NCI-H524 treated with DMSO at 0.1 percent for 48 hours (cell line): ENCODE measurements at places on chromosomes 6 and 20.
A peak's percentile ranks its signal among the peaks of the same experiment; 100 is the strongest.

- DNase-seq = no peak
Measured at GRCh38 chr6:152441902-152442301, 195.3 kb downstream of the SYNE1 start.

- no peak for DNase-seq
Measured at GRCh38 chr6:39941820-39942219, 7.6 kb upstream of the MOCS1 start.

GRCh38 chr20:44146272-44146671, 40.7 kb downstream of the JPH2 start:
- no peak for DNase-seq

GRCh38 chr6:18561037-18561750, 174.0 kb downstream of the RNF144B start:
- DNase-seq = no peak

GRCh38 chr6:38528196-38528965, 111.3 kb downstream of the BTBD9 start:
- DNase-seq = no peak

GRCh38 chr6:129539032-129539431, 170.9 kb downstream of the ARHGAP18 start:
- no peak for DNase-seq

DNA sequence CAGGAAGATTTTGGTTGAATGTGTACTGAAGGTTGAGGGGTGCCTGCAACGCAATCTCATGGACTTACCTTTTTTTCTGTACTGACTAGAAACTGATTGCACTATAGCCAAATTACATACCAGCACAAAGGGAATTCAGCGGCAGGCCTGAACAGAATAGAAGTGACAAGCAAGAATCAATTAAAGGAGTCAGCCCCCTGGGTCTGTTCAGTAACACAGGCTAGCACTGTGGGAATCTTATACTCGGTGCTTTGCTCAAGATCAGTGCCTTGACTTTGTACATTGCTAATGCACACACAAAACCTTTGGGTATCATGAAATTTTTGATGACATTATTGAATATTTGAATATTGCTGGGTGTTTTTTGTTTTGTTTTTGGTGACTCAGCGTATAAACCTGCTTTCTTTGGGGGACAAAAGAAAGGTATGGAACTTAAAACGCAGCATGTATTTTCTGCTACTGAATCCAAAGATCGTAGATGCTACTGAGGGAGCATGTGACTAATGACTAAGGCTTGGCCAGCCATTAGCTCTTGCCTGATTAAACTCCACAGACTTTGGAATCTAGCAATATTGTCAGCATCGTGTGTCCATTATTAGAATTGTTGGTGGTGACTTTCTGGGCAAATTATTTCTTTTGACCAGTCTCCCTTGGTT, 236.6 kb downstream of the ARID1B start:
- no peak for DNase-seq

DNA sequence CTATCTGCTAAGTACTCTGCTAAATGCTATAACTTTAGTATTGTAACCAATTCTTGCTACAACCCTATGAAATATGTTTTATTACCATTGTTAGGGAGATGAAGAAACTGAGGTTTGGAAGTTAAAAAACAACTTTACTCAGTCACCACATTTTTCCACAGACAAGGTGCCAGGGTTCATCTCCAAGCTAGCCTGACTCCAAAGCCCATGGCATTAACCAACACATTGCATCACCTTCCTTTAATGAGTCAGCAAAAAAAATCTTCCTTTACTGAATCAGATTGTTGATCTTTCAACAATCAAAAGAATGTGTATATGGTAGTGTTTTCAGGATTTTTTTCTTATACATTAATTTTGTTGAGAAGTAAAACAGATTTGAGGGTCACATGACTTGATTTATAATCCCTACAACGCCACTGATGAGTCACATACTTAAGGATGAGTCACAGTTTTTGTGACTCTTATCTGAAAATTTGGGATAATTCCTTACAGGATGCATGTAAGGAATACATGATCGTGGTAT, 41.5 kb downstream of the MAN1A1 start:
- peak; percentile 3 for DNase-seq

- no peak for DNase-seq
Measured at GRCh38 chr20:60306551-60306950, 348.3 kb downstream of the CDH26 start.

GRCh38 chr20:17097603-17098002, 129.2 kb upstream of the PCSK2 start:
- no peak for DNase-seq

- no peak for DNase-seq
Measured at GRCh38 chr20:51484141-51484815, 58.2 kb downstream of the NFATC2 start.

DNA sequence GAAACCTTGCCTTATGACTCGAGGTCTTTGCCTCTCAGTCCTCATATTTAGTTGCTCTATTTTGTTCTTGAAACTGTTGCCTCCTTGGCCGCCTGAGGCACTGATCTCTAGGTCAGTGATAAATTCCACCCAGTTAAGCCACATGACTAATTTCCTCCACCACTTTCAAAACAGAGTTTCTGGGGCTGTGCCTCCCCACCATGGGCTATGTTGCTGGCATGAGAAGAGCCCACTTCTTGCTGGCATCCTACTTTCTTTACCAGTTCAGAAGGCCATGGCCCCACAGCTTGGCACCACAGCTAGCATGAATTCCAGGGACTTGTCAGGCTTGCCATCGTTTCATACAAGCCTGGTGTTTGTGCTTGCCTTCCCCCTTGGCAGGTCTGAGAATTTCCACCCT, 361.4 kb upstream of the JAG1 start:
- DNase-seq = no peak

- DNase-seq = no peak
Measured at GRCh38 chr20:38673725-38674091, 50.6 kb upstream of the SLC32A1 start.

- no peak for DNase-seq
Measured at GRCh38 chr6:14017626-14018475, 93.1 kb downstream of the RNF182 start.

DNA sequence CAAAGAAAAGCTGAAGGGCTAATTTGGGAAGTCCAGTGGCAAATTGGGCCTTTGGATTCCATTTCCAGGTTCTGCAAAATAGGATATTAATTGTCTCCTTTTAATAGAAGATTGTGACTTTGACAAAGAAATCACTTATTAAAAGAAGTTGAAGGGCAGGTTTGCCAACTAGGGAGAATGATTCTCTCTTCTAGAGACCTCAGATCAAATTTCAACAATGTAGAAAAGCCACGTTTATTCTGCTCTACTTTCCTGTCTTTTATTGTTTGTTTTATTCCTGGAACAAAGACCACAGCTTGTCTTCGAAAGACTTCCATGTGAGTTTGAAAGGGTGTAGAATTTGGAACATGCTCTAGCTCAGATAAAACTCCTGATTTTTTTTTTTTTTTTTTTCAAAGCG, 65.5 kb upstream of the PRL start:
- DNase-seq = no peak

DNA sequence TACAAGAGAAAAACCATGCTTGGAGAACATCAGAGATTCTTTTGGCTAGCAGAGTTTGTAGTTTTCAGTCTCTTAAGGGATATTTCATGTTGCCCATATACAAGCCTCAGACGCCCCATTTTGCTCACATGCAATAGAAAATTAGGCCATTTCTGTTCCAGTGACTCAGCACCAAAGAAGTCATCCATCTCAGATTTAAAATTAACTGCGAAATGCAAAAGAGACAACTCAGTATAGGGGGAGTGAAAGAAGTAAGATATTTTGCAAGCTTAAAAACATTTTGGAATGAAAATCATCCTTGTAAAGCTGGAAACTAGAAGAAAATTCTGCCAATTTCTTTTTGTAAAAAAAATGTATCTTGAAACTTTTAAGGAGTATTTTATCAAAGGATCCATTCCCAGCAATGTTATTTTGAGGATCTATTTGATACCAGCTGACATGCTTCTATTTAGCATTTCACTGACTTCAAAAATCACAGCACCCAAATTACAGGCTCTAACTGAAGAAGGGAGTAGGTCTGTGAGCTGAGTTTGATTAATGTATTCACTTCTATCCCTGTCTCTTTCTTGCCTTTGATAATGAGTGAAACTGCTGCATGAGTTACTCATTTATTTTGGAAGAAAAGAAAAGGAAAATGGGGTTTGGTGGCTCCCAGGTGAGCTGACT, 223.7 kb upstream of the SULF2 start:
- no peak for DNase-seq

GRCh38 chr6:4589295-4589694, 186.9 kb upstream of the CDYL start:
- no peak for DNase-seq

DNA sequence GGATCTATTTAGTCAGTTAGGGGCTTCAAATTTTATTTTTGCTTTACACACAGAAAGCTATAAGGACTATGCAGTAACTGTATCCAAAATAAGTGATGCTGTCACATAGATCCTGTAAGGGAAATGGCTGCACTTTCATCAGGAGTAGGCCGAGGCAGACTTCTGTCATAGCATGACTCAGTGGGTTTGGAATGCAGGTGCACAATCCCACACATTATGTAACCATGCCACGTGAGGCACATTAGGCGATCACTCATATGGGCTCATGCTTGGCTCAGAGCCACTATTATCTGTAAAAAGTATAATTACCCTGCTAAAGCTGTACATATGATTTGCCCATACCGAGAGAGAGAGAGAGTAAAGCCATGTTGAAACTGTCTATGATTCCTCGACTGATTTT, 1189.4 kb upstream of the EYS start:
- DNase-seq = no peak

DNA sequence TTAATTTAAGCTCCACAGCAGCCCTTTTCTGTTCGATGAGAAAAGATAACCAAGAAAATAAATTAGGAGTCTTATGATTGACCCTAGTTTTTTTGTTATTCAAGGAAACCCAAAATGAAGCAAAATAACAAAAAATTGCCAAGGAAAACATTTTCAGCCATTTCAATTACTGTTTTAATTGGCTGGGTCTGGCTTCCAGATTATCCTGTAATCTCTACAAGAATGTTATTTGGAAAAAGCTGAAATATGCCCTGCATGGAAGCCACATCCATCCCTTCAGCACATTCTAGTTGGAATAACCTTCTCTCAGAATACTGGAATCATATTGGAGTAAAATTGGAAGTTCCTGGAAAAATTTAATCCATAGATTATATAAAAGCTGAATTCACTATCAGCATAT, 191.1 kb upstream of the CCN2 start:
- no peak for DNase-seq

- DNase-seq = no peak
Measured at GRCh38 chr20:59821201-59821600, 112.2 kb downstream of the SYCP2 start.

GRCh38 chr6:155349956-155350355, 35.7 kb upstream of the TFB1M start:
- DNase-seq = no peak

GRCh38 chr20:17956099-17956685, 12.4 kb downstream of the SNX5 start:
- no peak for DNase-seq

- no peak for DNase-seq
Measured at GRCh38 chr6:52328303-52328662, 33.7 kb upstream of the PAQR8 start.

- no peak for DNase-seq
Measured at GRCh38 chr20:33839591-33839990, 28.4 kb downstream of the CHMP4B start.

- no peak for DNase-seq
Measured at GRCh38 chr20:1671891-1672669, 14.5 kb upstream of the SIRPG start.

DNA sequence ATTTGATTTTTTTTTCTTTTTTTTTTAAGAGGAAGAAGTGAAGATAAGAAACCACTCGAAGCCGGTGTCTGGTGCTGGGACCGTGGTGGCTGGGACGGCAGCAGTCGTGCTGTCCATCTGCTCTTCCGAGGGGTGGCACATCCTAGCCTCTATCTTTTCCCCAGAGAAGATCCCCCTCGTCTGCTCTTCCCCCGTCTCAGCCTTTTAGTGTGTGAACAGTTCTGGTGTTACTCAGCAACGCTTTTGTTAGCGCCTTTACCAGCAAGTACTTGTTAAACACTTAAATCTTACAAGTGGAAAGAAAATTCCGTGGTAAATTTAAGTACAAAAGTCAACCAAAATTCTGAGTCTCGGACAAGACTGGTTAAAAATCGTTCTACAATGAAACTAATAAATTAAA, 90.1 kb downstream of the RSPH3 start:
- DNase-seq = no peak

DNA sequence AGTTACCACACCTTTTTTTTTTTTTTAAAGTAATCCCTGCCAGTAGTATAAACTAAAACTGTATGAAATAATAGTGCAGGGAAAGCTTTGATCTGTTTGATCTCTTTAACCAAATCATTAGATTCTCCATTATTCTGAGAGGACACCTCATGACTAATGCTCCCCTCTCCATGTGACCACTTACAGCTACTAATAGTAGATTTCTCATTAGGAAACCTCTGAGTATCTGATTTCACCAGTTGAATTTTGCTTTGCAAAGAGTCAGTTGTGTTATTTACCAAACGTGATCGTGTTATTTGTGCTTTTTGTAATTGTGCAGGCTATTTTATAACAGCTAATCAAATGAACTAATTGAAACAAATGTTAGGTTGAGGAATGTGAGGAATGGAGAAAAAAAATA, 12.5 kb downstream of the CASP8AP2 start:
- no peak for DNase-seq

DNA sequence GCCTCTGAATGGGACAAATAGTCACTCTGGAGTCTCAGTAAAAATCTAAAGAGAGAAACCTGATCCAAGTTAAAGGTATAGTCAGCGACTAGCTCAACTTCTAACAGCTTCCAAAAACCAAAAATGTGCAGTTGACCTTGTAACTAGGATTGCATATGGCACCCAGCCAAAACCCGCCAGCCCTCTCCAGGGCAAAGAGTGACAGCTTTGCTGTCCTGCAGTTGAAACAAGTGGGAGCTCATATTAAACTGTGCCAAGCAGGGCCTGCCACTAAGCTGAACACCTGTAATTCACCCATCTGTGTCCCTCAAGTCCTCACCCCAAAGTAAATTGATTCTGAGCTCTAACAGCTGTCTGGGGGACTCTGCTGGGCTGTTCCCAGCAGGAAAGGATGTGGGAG, 695.3 kb downstream of the MAFB start:
- DNase-seq = peak; percentile 70

GRCh38 chr6:108581932-108582475, 21.3 kb downstream of the FOXO3 start:
- DNase-seq = no peak

DNA sequence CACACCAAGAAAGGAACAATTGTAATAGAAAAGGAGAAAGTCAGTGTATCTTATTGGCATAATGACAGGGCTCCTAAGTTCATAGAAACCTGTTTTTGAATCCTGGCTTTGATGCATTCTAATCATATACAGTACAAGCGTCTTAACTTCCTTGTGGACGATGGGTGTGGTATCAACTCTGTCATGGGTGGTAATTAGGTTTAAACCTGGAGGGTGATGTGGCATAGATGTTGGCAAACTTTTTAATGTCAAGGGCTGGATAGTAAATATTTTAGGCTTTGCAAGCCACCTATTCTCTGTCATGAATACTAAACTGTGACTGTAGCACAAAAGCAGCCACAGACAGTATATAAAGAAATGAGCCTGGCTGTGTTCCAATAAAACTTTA, 138.7 kb upstream of the EDN1 start:
- no peak for DNase-seq

- no peak for DNase-seq
Measured at GRCh38 chr20:835608-836045, 2.1 kb downstream of the FAM110A start.
